NCI-H526 treated with DMSO at 0.1 percent for 48 hours (cell line): ENCODE measurements at places on chromosomes 2 and 18.

DNA sequence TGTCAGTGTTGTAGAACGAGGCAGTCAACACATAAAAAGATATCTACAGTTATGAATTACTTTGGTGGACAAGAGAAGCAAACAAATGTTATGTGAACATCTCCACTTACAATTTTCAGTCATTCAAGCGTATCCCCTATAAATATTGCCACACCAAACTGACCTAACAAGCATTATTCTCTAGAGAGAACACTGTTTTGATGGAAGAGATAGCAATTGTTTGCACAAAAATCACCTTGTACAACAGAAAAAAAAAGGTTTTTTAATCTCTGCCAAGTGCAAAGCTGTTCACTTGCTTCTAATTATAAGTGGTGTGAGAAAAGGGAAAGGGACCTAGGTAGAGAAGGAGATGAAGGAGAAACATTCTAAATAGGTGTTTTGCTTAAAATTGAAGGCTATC is 33.8 kb downstream of the PID1 start:
- DNase-seq, result no peak

- no peak for DNase-seq
These were observed 164.2 kb downstream of the VWC2L start for GRCh38 chr2:214575030-214575429.

DNA sequence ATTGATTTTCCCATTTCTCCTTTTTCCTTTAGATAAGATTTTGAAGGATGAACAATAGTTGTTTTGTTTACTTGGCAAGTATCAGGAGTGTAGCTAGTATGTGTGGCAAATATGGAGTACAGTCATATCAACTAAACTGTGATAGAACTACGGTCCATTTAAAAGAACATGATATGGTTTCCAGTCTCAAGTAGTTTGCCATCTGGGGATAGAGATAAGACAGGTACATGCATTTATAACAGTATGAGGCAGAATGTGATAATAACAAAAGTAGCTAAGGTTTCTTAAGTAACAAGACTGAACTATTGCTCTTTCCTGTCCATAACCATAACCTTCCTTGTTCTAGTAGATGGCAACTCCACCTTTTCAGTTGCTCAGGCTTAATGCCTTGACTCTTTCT is 75.6 kb upstream of the TACR1 start:
- no peak for DNase-seq

DNA sequence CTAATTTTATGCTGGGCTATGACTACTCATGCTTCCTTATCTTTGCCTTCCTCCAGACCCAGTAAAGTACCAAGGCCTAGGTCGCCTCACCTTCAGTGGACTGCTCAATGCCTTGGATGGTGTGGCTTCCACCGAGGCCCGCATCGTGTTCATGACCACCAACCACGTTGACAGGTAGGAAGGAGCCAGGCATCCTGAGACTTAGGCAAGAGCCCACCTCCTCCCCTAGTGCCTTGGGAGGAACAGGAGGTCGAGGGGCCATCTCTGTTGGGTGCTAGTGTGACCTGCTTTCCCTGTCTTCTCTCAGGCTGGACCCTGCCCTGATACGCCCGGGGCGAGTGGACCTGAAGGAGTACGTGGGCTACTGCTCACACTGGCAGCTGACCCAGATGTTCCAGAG is 3.3 kb downstream of the BCS1L start:
- DNase-seq, result no peak

DNA sequence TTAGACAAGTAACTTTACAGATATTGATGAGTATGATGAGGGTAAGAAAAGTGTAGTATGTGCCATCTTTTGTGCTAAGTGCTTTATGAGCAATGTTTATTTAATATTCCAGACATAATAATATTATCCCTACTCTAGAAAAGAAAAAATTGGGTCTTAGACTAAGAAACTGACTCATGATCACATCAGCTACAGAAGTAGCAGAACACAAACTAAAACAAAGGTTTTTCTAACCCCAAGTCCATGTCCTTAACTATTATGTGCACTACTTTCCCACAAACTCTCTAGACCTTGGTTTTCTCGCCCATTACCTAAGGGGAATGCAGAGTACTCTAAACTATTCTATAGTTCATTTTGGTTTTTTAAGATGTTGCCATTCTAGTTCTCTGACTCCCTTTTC is 64.5 kb downstream of the BAZ2B start:
- DNase-seq, result no peak

GRCh38 chr2:85956646-85957039 is 67.9 kb upstream of the ST3GAL5 start:
- no peak for DNase-seq

GRCh38 chr2:41878716-41879234 is 169.0 kb upstream of the PKDCC start:
- DNase-seq, result no peak

DNA sequence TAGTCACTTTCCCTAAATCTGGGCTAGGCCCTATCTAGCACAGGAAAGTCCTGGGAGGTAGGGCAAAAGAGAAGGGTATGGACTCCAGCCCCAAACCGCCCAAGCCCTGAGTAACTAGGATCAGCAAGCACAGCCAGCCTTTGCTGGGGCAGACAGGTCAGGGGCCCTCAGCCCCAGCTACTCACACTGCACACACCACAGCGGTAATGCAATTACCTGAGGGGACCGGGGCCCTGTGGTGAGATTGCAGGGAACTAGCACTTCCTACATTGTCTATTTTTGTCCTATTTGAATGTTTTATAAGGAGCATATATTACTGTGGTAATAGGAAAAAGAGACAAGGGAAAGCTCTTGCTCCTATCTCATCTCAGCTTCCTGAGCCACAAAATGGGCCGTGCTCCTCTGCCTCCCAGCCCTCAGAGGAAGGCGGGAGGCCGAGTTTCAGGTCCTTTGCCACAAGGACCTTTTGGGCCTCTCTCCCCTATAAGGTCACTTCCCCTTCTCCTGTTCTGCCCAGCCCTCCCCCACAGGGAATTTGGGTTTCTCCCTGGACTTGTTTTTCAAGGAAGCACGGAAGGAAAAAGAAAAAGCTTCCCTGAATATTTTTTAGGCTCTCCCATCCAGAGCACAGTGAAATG is 20.5 kb downstream of the RAB11FIP5 start:
- no peak for DNase-seq

GRCh38 chr2:185970148-185970852 is 231.7 kb downstream of the FSIP2 start:
- no peak for DNase-seq

DNA sequence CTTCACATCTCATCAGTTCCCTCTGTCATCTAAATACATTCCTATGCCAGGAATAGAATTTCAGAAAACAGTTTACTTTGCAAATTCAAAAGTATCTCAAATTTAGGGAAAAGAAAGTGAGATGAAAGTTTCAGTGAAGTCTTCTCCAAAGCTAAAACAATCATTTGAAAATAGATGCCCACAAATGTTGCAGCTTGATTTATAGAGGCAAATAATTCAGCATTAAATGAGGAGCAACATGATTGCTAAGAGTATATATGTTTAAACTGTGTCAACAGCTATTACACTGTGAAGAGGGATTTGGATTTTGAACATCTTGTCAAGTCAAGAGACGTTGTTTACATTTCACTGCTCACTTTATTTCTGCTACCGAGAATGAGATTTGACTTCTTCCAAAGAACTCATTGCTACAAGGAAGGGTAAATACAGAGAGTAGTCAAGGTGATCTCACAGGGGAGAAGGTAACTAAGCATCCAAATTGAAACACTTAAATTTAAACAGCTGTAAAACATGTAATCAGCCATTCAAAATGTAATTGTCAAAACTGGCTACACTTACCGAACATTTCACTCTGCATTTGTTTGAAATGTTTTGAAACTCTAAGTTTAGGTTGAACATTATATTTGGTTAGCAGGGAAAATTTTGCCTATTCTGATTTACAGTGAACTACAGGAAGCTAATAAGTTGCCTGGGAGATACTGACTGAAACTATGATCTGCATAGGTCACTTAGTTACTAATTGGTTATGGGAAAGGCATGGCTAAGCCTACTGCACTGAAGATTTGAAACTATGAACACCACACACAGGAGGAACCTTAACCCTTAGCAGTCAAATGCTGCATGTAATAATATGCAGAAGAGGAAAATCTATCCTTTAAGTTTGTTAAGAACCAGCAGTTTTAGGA is 33.2 kb upstream of the GALNT3 start:
- no peak for DNase-seq

DNA sequence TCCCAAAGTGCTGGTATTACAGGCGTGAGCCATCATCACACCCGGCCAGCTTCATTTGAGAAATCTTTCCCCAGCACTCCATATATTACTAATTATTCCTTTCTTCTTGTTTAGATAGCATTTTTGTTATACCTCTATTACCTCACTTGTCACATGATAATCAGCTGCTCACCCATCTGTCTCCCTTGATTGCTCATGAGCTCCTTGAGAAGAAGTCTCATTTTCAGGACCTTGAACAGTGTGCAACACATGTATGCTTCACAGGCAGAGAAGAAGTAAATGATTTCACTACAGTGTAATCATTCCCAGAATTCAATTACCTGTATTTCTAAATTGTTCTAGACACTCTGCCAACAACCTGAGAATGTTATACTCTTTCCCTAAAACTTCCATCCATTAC is 6.2 kb downstream of the PAIP2B start:
- no peak for DNase-seq

DNA sequence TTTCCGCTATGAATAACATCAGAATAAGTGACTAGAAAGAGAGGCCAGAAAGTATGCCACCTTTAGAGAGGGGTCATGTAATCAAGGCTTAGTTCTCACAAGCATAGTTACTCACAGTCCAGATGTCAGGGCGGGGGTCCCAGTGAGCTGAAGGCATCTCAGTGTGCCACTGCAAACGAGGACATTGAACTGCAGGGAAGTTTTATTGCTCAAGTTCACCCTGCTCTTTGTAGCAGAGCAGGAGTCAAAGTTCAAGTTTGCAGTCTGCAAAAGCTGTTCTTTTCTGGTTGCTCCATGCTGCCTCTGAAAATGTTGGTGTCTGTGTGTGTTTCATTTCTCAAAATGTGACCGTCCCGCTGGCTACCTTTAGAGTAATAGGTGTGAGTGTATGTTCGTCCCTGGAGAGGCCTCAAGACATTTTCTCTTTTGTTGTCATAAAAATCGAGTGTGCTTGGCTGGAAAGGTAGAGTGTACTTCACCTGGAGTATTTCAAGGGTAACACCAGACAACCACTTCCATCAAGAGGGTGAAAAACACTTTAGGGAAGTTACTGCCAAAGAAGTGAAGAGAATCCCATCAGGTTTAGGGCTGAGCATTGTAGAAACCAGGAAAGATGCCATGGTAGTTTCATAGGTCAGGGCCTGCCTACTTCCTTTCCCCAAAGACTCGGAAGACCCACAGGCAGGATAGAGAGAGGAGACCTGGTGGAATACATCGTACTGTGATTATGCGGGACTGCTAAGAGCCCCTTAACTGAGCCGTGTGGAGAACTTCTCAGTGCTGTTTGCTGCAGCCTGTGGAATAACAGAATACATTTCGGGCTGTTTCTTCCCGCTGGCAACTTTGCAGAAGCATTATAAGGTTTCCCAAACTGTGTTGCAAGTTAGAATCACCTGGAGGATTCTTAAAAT is 89.9 kb downstream of the LYPD6 start:
- DNase-seq, result no peak

- DNase-seq, result peak; percentile 36
These were observed 8.7 kb downstream of the TTC39C start for GRCh38 chr18:24023185-24023814.

DNA sequence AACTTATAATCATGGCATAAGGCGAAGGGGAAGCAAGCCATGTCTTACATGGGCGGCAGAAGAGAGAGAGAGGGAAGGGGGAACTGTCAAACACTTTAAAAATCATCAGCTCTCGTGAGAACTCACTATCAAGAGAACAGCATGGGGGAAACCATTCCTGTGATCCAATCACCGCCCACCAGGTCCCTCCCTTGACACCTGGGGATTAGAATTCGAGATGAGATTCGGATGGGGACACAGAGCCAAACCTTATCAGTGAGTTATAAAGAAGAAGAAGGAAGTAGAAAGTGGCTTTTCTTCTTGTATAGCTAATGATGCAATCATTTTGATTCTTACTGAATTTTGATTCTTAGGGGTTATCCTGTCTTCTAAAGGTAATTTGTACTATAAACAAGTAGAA is 51.4 kb downstream of the SMCHD1 start:
- no peak for DNase-seq

GRCh38 chr2:4110273-4110672 is 406.9 kb downstream of the DCDC2C start:
- no peak for DNase-seq

DNA sequence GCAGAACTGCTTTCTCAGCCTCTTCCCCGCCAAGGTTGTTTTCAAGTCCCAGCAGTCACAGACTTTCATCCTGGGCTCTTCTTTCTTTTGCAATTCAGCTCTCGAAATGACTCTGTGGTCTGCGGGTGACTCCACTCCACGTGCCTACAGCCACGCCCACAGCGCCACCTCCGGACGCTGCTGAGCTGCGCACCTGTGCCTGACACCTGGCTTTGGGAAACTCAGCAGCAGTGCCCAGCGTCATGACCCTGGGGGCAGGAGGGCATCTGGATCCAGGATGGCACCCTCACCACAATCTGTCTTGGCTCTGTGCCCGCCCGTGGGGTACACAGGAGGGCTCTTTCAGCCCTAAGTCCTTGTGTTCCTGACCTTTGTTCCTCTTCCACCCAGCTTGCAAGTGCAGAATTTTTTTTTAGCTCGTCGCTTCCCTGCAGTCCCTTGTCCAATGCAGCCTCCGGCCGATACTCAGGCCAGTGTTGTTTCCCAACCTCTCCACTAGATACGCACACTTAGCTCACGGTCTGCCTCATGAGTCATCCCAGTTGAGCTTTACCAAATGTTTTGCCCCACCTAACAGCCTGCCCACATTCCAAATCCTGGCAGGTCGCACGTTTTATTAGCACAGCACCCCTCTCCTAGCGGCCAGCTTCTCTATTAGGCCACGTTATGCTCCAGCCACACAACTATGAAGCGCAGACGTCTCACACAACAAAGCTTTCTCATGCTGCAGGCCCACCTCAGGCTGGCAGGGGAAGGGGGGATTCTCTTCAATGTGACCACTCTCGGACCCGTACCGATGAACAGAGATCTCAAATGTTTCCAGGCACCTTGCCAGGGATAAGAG is 6.5 kb upstream of the CAPN10 start:
- no peak for DNase-seq

GRCh38 chr2:229485857-229486256 is 214.8 kb upstream of the PID1 start:
- no peak for DNase-seq

DNA sequence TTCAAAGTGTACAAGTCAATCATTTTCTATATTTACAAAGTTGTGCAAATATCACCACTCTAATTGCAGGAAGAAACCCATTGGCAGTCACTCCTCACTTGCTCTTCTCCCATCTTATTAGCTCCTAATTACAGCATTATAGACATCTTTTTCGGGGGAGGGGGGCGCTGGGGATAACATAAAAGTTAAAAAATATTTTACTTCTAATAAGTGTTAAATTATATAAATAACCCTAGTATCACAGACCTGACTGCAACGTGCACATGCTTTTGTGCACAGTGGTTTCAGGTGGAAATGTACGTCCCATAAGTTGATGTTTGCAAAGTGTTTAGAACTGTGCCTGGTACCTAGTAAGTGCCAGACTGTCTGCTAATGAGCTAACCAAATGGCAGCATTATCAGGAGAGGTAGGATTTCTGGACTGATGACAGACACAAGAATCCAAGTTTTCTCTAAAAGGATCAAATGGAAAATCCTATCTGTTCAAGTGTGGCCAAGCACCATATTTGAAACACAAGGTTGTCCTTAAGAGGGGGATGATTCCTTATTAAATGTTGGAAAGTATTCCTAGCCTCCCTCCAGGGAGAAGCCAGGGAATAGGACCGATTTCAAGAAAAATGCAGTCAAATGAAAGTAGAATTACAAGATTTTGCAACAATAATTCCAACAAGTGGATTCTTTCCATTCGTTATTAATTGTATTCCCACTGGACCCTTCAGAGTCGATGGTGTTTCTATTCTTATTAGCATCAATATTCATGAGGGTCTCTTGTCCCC is 70.0 kb downstream of the ACKR3 start:
- DNase-seq, result no peak
